CD4-positive, alpha-beta T cell treated with Interleukin-1 beta for 1 hour (primary cell): ENCODE measurements at places on chromosomes 3 and 15.

GRCh38 chr3:69985266-69985665 is 14.3 kb upstream of the SAMMSON start:
- no peak for DNase-seq

DNA sequence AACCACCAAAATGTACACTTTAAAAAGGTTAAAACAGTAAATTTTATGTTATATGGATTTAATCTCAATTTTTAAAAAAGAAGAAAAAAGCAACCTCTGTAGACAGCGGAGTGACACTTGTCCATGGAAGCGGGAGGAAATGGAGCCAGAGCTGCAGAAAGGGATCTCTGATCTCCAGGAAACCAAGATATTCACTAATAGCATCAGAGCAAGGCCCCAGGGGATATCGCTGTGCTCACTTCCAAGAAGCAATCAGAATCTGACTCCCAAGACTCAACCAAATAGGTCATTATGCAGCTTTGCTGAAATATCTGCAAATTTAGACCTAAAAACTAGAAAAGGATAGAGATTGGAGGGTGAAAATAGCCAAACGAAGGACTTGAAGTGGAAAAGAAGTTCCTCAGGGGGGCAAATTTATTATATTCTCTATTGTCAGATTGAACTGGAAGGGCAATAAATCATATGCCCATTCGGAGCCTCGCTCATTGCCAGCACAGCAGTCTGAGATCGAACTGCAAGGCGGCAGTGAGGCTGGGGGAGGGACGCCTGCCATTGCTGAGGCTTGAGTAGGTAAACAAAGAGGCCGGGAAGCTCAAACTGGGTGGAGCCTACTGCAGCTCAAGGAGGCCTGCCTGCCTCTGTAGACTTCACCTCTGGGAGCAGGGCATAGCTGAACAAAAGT is 62.0 kb upstream of the ATP2C1 start:
- DNase-seq, result no peak

DNA sequence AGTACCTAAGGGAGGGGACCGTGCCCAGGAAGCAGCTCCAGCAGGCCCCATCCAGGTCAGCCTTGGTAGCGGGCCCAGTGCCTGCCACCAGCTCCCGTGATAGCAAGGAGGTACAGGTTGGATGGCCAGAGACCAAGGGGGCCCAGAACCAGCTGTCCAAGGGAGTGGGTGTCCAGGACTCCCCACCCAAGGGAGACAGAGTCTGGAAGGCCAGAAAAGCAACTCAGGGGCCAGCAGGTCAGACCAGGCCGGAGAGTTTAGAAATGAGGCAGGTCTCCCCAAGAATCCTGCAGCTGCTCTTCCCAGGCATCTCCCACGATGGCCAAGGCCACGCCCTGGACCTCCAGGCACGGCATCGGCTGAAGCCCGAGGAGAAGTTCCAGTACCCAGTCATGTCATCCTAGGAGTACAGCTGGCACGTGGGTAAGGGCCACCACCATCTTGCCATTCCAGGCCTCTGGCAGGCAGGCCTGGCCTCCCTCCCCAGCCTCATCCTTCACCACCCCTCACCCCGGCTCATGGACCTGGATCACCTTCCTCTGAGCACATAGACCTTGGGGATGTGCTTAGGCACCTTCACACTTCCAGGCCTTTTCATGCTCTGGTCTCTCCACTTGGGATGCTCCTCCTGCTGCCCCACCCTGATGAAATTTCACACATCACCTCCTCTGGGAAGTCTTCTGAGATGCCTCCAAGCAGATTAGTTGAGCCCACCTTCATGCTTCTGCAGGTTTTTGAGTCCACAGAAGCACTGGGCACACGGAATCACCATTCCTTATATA is 30.5 kb downstream of the DNASE1L3 start:
- DNase-seq, result no peak

DNA sequence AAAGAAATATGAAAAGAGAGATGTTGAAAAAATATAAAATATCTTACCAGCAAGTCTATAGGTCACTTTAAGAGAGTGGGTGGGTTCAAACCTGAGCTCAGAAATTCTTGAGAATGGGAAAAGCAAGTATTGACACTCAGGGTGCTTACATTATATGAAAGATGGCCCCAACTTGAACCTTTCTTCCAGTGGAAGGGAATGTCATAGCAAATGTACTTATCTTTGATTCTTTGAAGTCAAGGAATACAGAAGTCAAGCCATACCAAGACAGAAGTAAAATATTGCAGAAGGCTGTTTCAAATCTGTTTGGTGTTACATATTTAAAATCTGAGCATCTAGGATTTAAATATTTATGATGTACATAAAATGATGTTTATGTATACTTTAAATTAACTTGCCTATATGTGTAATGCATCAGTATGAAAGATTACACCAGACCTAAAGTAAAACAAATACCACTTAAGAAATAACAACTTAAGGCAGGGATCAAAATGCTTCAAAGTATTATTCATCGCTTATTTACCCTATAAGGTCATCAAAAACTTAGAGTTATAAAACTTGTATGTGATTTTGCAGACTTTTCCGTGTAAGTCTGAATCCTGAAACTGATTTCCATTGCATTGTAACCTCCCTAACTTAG is 8.7 kb downstream of the MME start:
- DNase-seq, result no peak

- DNase-seq, result peak; percentile 11
These were observed 106.5 kb downstream of the TPRA1 start for GRCh38 chr3:127483902-127484591.

DNA sequence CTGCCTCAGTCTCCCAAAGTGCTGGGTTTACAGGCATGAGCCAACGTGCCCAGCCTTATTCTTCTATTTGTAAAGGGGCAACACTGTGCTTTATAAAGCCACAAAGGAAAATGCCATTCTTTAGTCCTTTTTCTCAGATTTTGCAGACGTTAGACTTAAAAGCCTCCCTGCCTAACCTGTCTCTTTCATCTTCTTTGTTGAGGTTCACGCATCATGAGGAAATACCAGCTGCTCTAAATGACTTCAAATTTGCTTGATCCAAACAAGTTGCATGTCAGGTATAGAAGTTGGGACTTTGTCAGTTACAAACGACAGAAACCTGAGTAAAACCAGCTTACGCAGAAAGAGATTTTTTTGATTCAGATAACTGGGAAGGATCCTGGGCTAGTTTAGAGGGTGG is 51.1 kb upstream of the LRRFIP2 start:
- DNase-seq, result no peak

DNA sequence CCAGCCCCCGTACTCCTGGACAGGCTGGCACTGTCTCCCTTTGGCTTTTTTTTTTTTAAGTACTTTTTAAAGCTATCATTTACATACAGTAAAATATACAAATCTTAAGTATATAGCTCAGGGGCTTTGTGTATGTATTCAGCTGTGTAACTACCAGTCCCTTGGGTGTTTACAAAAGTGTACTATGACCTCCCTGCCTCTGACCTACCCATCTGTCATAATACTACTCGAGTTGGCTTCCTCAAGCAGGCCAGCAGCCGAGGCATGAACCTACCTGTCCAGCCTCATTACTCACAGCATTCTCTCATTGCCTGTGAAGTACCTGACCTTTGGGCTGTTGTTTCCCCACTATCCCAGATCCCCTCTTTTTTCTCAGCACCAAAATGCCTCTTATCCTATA is 33.2 kb downstream of the ABHD2 start:
- DNase-seq, result no peak

DNA sequence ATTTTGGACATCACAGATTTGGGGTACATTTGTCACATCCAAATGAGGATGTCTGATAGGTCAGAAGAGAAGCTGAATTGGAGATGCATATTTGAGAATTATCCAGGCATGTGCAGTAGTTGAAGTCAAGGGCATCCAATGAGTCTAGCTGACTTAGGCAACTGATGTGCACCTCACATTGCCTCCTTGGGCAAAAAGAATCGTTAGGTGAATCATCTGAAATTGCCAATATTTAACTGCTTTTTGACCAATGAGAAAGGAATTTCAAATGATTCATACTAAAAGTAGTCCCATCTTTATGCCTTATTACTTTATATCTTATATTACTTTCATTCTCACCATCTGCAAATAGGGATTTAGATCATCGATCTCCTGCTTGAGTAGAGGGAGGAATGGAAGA is 117.7 kb downstream of the CD47 start:
- no peak for DNase-seq

DNA sequence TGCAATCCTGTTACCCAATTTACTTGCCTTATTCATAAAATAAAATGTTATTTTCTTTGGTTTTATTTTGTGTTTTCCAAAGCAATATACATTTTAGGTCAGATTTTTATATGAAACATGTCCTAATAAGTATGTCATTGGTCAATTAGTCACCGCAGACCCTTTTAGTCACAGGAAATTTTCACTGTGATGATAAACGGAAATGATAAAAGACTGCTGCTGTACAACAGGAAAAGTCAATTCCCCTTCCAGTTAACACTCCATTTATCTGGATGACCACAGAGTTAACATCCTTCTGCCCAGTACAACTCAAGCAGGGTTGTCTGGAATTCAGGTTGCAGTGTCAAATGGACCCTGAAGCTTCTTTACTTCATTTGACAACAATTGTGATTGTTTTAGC is 175.2 kb downstream of the LSAMP start:
- no peak for DNase-seq

DNA sequence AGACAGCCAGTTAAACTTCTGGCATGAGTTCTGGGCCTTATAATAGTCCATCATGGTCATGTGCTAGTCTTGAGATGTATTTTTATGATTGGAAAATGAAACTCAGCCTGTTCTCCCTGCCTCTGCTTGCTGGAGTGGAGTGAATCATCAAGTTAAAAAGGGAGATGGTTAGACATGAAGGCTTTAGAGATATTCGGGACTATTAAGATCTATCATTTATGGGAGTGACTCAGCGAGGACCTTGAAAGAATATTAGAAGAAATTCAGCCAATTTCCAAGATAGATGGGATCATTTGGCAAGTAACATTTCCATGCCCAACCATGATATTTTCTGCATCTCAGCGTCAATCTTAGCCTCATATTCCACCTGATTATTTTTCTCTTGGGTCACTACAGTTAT is 79.8 kb downstream of the AGBL1 start:
- no peak for DNase-seq

GRCh38 chr3:35254917-35255316 is 384.4 kb upstream of the ARPP21 start:
- DNase-seq, result no peak

DNA sequence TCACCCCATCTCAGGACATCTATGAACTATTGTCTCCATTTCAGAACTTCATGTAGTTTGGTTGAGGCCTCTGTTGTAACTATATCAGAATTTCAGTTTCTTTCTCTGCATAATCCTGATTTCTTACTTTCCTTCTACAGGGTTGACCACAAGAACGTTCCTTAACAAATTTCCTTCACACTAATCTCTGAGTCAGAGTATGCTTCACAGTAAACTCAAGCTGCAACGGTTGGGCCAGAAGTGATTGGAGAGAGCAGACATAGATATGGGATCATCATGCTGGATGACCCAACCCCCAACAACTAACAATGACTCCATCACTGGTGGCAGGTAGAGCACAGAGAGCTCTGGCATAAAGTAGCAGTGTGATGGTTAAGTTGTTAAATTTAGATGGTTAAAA is 128.8 kb upstream of the OSTN start:
- DNase-seq, result no peak

DNA sequence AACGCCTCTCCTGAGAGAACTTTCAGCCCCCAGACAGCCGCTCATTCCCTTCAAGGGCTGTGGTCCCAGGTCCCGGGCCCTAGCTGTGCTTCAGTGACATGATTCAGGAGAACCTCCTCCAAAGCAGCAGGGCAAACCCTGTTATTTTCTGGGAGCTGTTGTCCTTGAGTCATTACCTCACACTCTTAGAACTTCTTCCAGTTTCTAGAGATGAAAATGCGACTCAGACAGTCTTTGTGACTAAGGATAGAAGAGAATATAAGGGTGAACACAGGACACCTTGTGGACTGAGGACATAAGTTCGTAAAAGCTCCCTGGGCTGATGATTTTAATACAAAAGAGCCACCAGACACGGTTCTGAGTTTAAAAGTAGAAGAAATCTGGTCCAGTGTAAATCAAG is 203.8 kb downstream of the RORA start:
- no peak for DNase-seq

GRCh38 chr3:73474619-73475018 is 150.1 kb downstream of the PDZRN3 start:
- DNase-seq, result no peak

DNA sequence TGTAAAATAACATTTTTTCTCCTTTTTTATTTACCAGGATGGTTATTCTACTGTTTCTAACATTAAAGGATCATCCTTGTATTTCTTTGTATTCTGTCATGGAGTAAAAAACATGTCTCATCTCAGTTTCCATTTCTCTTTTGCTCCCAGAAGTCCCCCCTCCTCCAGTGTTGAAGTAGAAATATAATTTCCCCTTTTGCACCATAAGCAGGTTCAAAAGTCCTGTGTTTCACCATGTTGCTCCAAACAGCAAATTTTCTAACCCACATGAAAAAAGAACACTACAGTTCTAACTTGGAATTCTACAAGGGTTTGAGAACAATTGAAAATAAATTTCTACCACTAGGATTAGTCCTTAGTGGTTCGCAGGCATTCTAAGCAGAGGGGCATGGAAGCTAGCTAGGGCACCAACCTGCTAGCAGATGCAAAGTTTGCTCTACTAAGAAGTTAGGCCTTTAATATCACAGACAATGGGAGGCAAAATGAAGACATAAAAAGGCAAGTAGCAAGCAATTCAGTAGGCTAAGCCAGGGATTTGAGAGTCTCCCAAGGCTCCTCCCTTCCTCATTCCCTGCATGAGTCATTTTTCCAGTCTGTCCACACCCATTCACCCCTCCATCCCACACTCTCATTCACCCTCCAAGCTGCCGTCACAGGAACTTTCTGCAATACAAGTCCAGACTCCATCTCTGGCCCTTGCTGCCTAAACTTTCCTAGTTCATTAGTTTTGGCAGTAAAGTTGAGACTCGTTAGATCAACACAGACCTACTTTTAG is 2.3 kb upstream of the MBNL1 start:
- DNase-seq, result no peak

GRCh38 chr3:186044968-186045367 is 63.9 kb downstream of the ETV5 start:
- no peak for DNase-seq

DNA sequence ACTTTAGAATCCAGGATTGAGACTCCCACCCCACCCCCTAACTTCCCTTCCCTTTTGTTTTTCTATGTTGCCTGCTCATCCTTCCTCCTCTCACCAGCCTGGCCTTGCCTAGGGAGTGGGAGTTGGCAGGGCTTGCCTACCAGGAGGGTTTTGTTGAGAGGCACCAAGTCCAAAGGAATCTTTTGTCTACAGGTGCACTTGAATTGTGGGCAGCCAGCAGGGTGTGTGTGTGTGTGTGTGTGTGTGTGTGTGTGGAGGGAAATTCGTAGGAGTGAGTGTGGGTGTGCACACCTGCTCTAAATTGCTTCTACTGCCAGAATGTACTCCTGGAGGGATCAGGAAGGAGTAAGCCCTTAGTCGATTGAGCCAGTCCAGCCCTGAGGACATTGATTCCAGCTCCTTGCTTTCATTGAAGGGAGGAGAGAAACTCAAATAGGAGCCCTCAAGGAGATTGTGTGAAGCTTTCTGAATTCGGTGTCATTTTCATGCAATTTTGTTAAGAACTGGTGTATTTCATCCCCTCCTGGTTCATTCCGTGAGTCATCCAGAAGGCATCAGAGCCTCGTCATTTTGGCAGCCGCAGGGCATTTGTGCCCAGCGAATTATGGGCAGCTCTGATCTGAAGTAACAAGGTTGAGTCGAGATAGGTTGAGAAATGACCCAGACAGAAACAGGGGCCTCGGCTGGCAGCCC is 112.1 kb downstream of the SLCO3A1 start:
- DNase-seq, result no peak

GRCh38 chr3:133271042-133271441 is 128.8 kb upstream of the BFSP2 start:
- DNase-seq, result no peak
